ENCODE measurements at places on chromosomes 16 and 17.

GRCh38 chr16:81581107-81581506, 136.5 kb downstream of the CMIP start:
- DNase-seq: no peak

DNA sequence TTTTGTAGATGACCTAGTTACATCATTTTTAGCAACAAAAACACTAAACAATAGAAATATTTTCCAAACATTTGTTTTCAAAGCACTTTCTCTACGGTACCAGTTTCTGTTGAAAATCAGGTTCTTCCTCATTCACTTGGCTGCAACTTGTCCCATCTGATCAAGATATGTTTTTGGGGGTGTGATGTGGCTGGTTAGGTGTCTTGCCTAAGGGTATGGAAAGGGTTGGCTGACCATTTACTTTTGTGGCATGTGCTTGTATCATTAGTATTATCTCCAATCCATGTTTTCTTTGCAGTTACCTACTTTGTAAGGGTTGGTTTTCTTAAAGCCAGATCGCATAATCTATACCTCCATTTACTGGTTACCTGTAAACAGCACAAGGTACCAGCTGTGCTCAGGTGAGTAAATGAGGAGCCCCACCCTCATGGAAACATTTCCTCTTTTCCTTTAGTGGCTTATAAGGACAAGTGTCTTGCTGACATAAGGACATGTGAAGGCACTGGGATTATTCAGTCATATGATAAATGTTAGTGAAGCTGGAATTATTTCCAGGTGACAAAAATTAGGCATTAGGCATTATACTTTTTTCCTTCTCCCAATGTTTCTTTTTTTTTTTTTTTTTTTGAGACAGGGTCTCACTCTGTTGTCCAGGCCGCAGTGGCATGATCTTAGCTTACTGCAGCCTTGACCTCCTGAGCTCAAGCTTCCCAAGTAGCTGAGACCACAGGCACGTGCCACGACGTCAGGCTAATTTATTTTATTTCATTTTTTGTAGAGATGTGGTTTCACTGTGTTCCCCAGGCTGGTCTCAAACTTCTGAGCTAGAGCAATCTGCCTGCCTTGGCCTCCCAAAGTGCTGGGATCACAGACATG, 162.0 kb downstream of the CCDC182 start:
- DNase-seq: no peak

- DNase-seq: no peak
These were observed 79.7 kb downstream of the PLD6 start for GRCh38 chr17:17126131-17127110.

DNA sequence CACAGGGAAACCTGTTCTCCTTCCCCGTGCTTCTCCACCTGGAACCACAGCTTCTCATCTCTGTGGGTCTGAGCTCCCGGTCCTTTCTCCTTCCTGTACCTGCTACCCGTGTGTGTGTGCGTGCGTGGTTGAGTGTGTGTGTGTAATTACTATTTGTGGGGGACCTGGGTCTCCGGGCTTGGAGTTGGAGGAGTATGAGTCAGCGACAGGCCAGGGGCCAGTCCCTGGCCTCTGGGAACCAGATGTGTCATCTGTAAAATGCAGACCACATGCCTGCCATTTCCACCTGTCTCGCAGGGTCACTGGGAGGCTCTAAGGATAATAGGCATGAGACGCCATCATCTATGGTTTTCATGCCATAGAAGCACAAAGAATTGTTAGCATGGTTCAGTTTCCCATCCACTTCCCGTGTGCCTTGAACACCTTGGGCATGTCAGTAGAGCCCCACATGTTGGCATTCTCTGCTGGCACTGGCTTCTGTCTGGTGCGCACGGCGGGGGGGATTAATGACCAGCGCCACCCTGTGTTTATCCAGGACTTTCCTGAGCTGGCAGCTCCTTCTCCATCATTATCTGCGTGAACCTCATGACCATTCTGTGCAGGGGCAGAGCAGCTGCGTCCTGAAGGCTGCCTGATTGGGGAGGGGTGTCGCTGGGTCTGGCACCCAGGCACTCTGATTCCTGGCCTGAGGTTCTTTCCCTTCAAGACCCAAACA, 1.5 kb downstream of the ZNF205 start:
- DNase-seq: no peak

GRCh38 chr16:27585200-27585599, 35.3 kb downstream of the KATNIP start:
- no peak for DNase-seq

DNA sequence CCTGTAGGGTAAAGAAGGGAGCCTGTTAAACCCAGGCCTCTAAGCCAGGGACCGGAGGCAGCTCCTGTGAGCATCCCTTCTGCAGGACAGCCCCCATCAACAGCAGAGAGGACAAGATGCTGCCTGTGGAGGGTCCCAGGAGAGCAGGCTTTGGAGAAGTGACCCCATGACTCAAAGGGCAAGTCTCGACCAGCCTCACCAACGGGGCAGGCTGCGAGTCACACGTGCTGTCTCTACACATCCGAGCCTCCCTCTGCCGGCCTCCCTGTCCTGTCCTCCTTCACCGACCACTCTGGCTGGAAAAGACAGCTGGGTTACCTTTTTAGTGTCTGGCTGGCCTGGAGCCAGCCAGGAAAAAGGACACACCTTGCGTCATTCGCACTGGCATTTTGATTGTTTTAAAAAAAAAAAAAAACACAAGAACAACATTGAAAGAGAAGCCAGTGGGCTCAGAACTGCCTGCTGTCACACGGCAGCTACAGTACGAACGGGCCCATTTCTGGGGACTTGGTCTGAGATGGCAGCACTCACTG, 74.5 kb upstream of the RCVRN start:
- no peak for DNase-seq
